Activated naive CD4-positive, alpha-beta T cell treated with anti-CD3 and anti-CD28 coated beads for 36 hours (primary cell): ENCODE measurements at places on chromosomes 6 and 20. TPM values are rescaled to one million over a fixed set of nuclear protein-coding genes. Genes with fewer than 3 reads are reported as not detected.

Gene IP6K3
- total RNA-seq = not detected

Gene RBBP9
- total RNA-seq = 18.1 TPM

Gene DSTN
- 68.9 TPM for total RNA-seq

Gene TRIM31
- total RNA-seq = 0.17 TPM

Gene TPBG
- total RNA-seq = 0.07 TPM

Gene HLA-DRA
- total RNA-seq = 1.6 TPM

Gene NRN1
- total RNA-seq = 0.20 TPM

Gene SLC35F1
- total RNA-seq = not detected

Gene MUC21
- total RNA-seq = not detected

Gene SIRPD
- not detected for total RNA-seq

Gene CYP39A1
- total RNA-seq = not detected

Gene WTAP
- total RNA-seq = 91.6 TPM

Gene TM9SF4
- total RNA-seq = 39.1 TPM

Gene SALL4
- total RNA-seq = not detected

Gene BPIFA1
- total RNA-seq = not detected

Gene GINS1
- 27.7 TPM for total RNA-seq

Gene FNDC1
- total RNA-seq = not detected

Gene TGM2
- not detected for total RNA-seq

Gene FKBP1C
- total RNA-seq = 0.64 TPM

Gene MOG
- not detected for total RNA-seq

Gene SLX4IP
- 5.2 TPM for total RNA-seq

Gene BMP7
- total RNA-seq = not detected

Gene NRSN1
- not detected for total RNA-seq

Gene CALHM6
- 3.4 TPM for total RNA-seq

Gene CD109
- 6.7 TPM for total RNA-seq
